ENCODE measurements at places on chromosomes 2 and 18.

- DNase-seq: no peak
Measured at GRCh38 chr18:56953428-56954198, 193.3 kb upstream of the BOD1L2 start.

DNA sequence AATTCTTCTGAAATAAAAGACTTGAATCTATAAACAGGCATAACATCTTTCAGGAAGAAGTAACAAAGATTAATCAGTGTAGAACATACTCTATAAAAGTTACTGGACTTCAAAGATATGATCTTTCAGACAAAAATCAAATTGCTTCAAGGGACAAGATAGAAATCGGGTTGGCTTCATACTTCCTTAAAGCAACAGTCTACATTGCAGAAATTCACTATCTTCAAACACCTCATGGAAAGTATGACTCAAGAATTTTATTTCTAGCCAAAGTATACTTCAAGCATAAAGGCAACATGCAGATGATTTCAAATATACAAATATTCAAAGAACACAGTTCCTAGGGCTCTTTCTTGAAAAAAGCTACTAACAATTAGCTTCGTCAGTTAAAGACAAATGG lies 240.7 kb downstream of the SRBD1 start:
- no peak for DNase-seq

- no peak for DNase-seq
Measured at GRCh38 chr2:232441147-232441651, 14.8 kb upstream of the ALPI start.

DNA sequence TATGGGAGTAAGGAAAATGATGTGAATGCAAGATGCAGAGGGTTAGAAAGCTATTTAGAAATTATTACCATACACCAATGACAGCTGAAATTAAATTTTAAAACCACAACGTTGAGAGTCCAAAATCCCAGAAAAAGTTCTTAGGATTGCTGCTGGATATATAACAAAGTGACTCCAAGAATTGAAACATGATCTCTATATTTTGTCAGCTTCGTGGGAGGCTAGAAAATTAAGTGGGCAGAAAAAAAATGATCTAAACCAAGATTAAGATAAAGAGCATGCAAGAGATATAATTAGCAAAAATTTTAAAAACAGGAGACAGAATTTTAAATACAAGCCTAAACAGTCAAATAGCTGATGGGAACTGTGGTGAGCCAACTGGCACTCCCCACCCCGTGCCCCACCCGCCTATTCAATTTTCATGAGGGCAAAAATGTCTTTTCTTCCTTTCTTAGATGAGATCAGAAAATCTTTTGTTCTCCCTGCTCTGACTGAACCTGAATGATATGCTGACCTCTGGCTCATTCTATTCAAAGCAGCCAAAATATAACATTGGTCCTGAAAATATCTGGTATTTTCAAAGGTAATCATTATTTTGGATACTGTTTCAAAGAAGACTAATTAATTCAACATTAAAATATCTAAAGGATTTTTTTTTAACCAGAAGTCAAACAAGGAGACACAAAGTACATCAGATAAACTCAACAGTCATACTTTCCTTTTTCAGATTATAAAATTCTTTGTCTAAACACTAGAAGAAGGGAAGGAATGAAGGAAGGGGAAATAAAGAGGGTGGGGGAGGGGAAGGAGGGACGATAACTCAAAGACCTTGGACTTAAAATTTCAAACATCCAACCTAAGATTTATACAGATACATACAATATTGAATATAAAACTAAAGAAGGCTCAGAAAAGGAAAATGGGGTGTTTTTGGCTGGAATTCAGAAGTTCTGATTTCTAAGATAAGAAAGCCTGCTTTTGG lies 12.2 kb downstream of the KANSL3 start:
- DNase-seq: no peak

DNA sequence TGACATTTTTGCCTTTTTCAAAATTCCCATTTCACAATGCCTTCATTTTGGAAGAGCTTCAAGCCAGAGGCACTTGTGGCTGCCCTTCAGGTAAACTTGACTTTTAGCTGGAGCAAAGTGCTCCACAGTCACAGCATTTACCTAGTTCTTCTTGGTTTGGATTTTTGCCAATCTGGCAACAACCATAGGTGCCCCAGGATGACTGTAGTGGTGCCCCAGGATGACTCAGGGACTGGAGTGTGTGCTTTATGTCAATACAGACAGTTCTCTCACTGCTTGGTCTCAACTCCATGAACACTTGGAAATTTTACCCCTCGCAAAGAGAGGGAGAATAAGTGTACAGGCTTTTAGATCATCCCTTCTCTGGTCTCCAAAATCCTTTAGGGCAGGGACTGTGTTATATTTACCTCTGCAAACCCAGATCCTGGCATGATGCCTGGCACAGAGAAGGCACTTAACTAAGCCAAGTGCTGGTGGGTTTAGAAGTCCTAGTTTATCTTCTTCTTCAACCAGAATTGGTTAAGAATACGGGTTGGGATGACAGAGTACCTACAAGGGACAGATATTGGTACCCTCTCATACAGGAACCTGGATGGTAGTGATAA lies 15.3 kb upstream of the PTPN4 start:
- DNase-seq: no peak

- DNase-seq: no peak
Measured at GRCh38 chr2:43008388-43008787, 216.0 kb upstream of the HAAO start.

GRCh38 chr2:37323781-37324535 lies 675 bp downstream of the PRKD3 start:
- no peak for DNase-seq

DNA sequence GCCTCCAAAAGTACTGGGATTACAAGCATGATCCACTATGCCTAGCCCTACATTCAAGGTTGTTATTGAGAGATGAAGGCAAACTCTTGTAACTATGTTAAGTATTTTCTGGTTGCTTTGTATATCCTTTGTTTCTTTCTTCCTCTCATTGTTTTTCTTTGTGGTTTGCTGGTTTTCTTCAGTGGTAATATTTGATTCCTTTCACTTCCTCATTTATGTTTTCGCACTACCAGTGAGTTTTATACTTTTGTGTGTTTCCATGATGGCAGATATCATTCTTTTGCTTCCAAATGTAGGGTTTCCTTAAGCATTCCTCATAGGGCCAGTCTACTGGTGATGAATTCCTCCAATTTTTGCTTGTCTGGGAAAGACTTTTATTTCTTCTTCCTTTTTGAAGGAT lies 90.2 kb downstream of the NCK2 start:
- no peak for DNase-seq

DNA sequence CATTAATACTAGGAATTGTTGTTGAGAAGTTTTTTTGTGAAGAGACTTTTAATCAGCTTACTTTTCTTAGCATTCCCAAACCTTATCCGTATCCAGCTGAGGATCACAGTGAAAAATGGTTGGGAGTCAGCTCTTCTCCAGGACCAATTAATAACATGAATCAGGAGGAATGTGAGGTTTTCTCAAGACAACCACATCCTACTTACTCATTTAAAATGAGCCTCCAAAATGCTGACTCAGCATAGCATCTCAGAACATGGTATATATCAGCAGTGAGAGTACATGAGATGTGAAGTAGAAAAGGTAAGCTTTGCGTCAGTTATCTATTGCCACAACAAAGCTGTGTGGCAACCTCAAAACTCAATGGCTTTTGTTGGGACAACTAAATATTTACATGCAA lies 140.3 kb downstream of the NRP2 start:
- DNase-seq: no peak

- no peak for DNase-seq
Measured at GRCh38 chr2:175874291-175874690, 127.8 kb downstream of the LNPK start.

DNA sequence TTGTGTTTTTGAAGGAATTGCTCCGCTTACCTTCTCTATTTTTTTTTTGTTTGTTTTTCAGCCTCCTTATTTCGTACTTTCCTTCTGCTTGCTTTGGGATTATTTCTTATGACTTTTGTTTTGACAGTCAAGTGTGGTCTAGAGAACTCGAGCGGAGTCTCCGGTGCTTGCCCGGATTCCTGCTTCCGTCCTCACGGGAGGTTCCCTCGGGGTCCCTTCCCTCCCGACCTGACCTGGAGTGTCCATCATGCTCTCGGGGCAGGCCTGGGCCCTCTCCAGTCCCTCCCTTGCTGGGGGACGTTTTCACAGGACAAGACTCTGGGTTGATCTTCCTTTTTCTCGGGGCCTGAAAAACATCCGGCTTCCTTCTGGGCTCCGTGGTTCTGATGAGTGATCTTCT lies 45.9 kb downstream of the CTDP1 start:
- no peak for DNase-seq

- DNase-seq: no peak
Measured at GRCh38 chr2:121211689-121212151, 73.3 kb downstream of the TFCP2L1 start.

- no peak for DNase-seq
Measured at GRCh38 chr18:36095936-36096519, 28.7 kb upstream of the RPRD1A start.

DNA sequence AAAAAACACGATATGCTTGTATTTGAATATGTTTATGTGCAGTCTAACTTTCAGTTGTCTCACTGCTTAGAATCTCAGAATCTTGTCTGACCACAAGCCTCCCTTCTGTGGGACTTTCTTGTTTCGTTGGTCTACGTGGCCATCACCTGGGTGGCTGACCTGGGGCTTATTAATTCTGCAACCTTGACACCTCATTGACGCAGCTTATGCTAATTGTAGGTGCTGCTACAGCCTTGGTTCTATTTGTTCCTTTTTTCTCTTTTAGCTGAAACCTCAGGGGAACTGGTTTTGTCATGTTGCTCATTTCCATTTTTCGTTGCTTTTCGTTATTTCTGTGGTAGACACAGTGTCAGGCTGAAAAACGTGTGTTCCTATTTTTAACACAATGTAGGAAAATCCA lies 273.7 kb downstream of the SLC4A3 start:
- no peak for DNase-seq

DNA sequence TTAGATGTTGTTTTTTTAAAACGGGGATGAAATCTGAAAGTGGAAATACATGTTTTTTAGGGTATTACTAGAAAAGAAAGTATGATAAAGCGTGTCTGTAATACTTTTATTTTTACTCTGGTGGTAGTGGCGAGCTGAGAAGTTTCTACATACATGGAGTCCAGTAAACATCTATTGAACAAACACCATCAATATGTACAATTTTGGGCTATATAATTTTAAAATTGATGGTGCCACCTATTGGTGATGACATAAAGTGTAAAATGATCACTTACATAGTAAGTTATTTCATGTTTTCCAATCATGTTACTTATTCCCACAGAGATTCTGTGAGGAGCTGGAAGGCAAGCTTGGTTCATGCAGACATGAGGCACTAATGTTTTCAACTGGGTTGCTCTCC lies 31.5 kb upstream of the NFE2L2 start:
- no peak for DNase-seq

- DNase-seq: no peak
Measured at GRCh38 chr2:121058852-121059558, 226.0 kb downstream of the TFCP2L1 start.

GRCh38 chr2:9613291-9613690 lies 17.5 kb downstream of the YWHAQ start:
- DNase-seq: no peak

- no peak for DNase-seq
Measured at GRCh38 chr2:219663116-219663762, 35.8 kb downstream of the SLC4A3 start.

DNA sequence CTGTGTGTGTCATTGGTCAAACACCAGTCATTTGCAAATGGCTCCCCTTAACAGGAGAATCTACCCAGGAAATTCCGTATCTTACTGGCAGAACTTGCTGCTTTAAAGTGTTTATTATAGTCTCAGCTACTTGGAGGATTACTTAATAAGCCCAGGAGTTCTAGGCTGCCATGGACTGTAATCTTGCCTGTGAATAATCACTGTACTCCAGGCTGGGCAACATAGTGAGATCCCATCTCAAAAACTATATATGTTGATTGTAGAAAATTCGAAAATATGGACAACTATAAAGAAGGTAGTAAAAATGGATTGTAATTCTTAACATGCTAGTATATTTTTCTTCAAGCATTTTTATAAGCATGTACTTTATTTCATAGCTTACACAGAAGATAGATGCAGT lies 4.5 kb downstream of the ATIC start:
- DNase-seq: no peak

- DNase-seq: no peak
Measured at GRCh38 chr2:15278296-15278695, 282.8 kb downstream of the NBAS start.

- no peak for DNase-seq
Measured at GRCh38 chr18:76697441-76697901, 124.9 kb upstream of the ZNF236 start.

GRCh38 chr2:119276864-119277263 lies 53.2 kb downstream of the STEAP3 start:
- DNase-seq: no peak
